ENCODE measurements at places on chromosomes 16 and 17. TPM values are rescaled to one million over a fixed set of nuclear protein-coding genes. Genes with fewer than 3 reads are reported as not detected.

The MLLT6 gene
- 21.8 TPM for total RNA-seq

The CKLF gene
- total RNA-seq, result 122 TPM

The GALNS gene
- total RNA-seq, result 12.3 TPM

The FOXC2 gene
- total RNA-seq, result 7.0 TPM

The CCR7 gene
- total RNA-seq, result not detected

The C1QTNF8 gene
- 2.6 TPM for total RNA-seq

The CDC42EP4 gene
- total RNA-seq, result 79.4 TPM

The PAGR1 gene
- 78.4 TPM for total RNA-seq

The CHCT1 gene
- total RNA-seq, result not detected

The EMC8 gene
- total RNA-seq, result 86.0 TPM

GRCh38 chr16:743794-744500 lies 3.1 kb upstream of the CIAO3 start:
- no peak for DNase-seq

DNA sequence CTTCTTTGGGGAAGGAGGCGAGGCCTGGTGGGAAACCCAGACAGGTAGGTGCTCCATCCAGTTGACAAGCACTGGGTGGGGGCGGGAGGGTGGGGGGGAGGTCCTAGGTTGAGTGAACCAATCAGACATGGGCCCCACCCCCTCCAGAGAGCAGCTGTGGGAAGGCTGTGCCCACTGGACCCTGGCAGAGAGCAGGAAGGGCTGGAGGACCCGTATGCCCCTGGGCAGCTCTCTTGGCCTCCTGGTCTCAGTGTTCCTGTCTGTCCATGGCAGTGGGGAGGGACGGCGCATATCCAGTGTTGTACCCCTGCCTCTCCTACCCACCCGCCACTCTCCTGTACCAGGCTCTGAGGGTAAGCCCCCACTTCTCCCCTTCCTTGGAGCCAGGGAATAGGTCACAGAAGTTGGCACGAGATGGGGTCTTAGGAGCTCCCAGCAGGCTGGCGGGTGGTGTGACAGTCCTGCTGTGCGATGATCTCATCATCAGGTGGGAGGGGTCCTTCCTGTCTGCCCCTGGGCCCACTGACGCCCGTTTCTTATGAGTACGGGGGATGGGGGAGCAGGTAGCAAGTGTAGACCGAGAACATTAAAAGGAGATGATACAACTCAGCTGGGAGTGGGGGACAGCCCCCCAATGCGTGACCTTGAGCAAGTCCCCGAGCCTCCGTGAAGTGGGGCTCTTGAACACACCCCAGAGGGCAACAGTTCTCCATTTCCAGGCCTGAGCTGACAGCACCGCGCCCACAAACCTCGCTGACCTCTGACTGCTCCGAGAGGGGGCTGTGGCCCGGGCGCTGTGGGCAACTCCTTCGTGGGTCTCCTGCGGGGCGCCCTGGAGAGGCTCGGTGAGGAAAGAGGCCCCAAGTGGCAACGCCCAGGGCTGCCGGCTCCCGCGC lies 1.2 kb upstream of the ZFPM1 start:
- DNase-seq, result no peak

- DNase-seq, result no peak
These were observed 74.3 kb downstream of the MMD start for GRCh38 chr17:55347341-55347740.

- DNase-seq, result no peak
These were observed 13.8 kb downstream of the MLYCD start for GRCh38 chr16:83912519-83913244.

DNA sequence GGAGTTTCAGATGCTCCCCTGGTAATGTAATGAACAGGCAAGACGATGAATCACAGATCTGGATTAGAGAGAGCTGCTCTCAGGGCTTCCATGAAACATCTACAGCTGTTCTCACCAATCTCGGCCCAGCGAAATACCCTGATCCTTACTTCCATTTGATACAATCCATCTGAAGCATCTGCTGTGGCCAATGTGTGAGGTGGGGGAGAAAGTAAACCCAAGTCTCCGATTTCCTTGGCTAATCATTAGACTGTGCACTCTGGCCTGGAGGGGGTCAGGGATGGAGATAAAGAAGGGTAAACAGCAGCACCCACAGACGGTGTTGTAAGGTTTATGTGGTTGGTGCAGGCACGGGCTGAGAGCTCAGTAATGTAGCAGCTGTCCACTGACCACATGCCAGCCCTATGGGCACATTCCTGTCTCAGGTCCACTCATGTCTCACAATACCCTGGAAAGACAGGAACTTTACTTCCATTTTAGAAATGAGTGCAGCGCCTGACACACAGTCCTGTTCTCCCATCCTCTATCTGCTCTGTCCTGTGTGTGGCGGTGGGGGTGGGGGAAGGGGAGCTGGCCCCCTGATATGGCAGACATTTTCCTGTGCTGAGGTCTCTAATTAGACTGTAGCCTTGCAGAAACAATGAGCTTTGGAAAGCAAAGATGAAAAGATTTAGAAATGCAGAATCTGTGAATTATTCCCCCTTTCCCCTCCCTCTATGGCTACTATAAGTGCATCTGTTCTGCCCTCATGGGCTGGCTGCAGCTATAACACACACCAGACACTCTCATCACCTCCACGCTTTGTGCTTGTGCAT lies 48.3 kb upstream of the ERN1 start:
- no peak for DNase-seq

GRCh38 chr17:975371-975915 lies 4.1 kb downstream of the NXN start:
- no peak for DNase-seq

DNA sequence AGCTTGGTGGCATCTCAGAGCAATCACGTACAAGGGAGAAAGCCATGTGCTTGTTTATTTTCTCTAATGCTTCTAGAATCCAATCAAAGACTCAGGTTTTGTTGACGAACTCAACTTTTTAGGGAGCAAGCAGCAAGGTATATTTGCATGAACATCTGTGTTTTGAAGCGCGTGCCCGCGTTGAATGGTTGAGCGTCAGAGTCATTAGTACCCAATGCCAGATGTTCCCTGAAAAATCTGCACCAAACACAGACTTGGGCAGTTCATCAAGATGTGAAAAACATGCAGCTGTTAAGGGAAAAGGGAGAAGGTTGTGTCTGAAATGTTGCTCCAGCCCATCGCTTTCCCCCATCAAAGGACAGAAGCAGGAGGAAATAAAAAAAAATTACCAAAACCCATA lies 170.4 kb downstream of the SNX29 start:
- DNase-seq, result no peak

DNA sequence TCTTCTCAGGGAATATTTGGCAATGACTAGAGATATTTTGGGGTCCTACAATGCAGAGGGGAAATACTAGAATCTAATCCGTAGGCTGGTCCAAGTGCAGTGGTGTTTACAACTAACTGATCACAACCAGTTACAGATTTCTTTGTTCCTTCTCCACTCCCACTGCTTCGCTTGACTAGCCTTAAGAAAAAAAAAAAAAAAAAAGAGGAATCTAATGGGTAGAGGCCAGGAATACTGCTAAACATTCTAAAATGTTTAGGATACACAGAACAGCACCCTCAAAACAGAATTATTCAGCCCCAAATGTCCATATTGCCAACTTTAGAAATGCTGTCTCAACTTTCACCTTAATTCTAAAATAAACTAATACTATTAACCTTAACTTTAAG lies 49.0 kb upstream of the SKAP1 start:
- no peak for DNase-seq

DNA sequence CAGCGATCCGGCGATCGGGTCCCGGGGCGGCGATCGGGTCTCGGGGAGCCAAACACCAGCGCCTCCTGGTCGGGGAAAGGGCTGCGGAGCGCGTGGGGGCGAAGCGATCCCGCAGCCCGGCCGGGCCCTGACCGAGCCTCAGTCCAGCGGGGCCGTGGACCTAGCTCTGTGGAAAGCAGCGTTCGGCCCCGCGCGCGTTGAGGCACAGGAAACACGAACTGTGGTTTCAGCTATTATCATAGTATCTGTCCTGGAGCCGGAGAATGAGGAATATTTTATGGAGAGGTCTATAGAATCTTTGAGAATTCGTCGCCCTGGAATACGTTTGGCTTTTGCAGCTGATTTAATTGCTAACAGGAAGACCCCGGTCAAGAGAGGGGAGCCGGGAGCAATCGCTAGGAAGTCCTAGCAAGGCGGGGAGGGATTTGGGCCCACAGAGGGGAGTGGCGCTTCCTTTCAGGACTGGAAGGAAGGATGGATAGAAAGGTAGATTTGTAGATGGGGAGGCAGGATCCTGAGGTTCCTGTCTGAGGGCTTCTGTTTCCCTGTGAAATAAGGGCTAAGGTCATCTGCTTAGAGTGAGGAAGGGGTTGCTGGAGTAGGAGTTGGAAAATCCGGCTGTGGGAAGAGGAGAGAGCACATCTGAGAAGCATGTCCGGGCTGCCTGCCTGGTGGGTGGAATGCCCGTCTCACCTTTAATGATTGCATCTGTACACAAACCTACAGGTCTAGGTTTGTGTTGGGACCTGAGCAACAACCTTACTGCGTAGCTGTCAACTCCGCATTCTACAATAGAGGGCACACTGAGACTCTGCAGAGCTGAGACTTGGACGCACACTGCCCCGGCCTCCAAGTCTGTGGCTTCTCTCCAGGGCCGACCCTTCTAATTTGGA lies 770 bp downstream of the CCNF start:
- DNase-seq, result peak; percentile 68

DNA sequence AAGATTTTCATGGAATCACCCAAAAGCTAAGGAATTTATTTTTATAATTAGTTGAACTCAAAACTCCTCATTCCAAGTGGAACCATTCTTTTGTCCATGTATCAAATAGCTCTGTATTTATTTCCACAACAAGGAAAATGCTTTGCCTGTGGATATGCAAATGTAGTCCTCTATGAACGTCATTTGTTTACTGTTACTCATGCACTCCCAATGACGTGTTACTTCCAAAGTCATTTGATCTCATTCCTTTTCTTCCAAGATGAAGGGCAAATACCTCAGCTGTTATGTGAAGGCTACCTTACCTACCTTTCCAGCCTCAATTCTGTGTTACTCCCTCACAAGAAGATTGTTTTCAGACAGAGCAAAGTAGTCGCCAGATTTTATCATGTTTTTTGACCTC lies 83.7 kb downstream of the ITFG1 start:
- DNase-seq, result no peak

DNA sequence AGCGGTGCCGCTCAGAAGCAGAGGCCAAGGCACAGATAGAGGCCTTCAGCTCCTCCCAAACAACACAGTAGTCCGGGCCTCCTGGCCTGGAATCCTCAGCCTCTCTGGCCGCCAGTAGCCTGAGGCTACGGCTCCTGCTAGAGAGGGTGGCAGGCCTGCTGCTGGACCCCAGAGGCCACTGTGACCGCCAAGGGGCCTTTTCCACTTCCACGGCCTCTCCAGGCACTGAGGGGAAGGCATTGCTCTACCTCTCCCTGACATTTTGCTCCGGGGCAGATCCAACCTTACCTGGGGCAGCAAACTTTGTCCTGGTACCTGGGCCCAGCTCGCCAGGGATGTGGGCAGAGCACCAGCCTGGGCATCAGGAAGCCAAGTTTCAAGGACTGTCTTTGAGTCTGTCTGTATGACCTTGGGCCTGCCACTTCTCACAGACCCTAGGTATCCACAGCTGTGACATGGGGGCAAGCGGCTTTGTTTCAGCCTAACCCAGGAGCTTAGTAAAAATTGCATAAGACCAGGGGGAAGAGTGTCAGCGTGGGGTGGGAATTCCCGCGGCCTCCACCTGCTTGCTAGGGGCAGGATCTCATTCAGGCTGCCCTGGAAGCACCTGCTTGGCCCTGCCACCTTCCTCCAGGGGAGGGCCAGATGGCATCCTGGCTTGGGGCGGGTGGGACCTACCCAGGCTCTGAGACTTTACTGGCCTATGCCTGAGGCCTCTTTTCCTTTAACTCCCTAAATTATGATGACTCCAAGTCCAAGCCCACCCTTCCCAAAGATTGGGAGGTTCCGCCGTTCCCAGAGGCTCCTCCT lies 33.2 kb downstream of the ADGRG5 start:
- DNase-seq, result no peak

DNA sequence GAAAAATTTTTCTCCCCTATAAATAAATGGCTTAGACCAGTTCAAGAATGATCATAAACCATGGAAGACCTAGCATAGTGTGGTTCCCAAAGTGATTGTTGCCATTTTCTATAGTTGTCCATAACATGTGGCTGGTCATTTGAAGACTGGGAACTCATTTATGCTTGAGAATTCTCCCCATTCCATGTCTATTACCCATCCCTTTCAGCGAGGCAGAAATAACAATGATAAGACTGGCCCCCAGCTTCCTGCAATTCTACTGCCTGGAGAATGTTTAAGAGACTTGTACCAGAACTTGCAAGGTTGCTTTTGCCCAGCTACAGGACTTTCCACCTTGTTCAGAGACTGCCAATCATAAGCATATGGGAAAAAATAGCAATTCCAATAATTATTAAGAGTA lies 146.5 kb upstream of the CDH11 start:
- no peak for DNase-seq
